ENCODE measurements at places on chromosomes 1 and 21.
A peak's percentile ranks its signal among the peaks of the same experiment; 100 is the strongest.

- DNase-seq, result no peak
These were observed 675.2 kb upstream of the NR5A2 start for GRCh38 chr1:199352351-199352750.

GRCh38 chr1:30511106-30511505 is 212.3 kb downstream of the MATN1 start:
- DNase-seq, result no peak

- DNase-seq, result peak; percentile 54
These were observed 5.6 kb downstream of the MCOLN2 start for GRCh38 chr1:84991097-84991920.

DNA sequence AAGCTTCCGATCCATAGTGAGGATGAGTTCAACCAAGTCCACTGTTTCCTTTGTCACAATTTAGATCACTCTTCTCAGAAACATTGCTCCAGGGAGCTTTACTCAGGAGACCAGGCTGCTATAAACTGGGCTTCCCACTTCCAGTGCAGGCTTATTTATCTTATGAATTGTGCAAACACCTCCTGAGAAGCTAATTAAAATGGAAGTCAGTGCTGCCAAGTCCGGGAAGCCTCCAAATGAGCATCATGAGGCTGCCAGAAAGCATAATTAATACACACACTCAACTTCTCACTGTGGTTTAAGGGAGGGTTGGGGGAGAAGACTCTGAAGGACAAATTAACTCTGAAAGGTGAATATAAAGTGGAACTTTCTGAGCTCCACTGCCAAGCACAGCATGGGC is 145.0 kb upstream of the SGIP1 start:
- DNase-seq, result no peak

DNA sequence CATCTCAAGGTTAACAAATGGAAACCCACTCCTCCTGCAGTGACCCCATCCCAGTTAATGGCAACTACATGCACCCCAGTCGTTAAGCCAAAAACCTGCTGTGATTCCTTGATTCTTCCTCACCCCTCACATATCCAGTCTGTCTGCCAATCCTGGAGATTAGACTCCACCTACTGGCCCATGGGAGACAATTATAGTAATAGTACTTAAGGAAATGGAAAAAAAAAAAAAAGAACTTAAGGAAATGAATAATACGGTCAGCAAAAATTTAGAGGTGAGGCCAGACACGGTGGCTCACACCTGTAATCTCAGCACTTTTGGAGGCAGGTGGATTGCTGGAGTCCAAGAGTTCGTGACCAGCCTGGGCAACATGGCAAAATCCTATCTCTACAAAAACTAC is 7.0 kb downstream of the NOL9 start:
- no peak for DNase-seq

DNA sequence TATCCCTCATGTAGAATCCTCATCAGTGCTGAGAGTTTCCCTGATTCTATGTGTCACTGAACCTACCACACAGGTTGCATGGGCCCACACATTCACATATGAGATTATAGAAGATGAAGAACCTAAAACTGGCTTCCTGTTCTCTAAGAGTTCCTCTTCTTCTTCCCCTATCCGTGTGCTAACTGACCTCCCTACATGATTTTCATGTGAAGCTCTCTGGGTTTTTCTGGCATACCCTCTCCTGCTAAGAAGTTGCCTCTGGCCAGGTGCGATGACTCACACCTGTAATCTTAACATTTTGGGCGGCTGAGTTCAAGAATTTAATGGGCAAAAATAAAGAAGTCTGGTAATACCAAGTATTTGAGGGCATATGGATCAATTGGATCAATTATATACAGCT is 5.5 kb upstream of the CD244 start:
- DNase-seq, result no peak

GRCh38 chr1:22120469-22120790 is 22.5 kb downstream of the WNT4 start:
- DNase-seq, result no peak

GRCh38 chr1:51843948-51844347 is 34.6 kb downstream of the NRDC start:
- DNase-seq, result peak; percentile 26

DNA sequence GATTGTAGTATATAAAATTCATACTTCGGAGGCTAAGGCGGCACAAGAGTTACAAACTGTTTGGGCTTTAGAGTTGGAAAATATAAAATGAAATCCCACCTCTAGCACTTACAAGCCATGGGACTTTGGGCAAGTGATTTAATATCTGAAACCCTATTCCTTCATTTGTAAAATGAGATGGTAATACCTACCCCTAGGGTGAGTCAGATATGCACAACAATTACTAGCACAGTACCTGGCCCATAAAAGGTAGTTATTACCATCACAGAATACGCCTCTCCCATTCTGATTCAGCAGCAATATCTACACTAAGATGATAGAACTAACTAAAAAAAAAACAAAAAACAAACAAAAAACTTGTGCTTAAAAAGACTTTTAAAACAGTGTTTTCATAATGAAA is 3.5 kb downstream of the KLHL12 start:
- no peak for DNase-seq

DNA sequence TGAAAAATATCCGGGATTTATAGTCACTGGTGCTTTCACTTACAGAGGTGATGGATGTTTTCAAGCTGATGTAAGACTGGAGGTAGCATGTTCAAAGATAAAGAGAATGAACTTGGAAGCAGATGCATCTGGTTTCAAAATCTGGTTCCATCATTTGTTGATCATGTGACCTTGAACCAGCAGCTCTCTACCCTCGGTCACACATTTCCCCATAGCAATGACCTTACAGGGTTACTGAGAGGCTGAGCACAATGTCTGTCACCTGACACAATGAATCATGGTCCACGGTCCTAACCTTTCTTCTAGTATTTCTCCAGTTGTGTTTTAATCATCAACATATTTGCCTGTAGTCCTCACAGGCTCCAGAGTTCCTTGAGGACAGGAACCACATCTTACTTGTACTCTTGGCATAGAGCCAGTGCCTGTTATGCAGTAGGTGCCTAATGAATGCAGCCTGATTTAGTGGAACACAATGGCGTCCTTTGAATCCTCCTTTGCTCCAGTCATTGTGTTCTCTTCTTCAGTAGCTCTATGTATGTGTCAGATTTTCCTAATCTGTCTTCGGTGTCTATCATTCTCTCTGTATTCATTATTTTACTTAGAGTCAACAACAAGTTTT is 667.3 kb downstream of the PTPRU start:
- no peak for DNase-seq

DNA sequence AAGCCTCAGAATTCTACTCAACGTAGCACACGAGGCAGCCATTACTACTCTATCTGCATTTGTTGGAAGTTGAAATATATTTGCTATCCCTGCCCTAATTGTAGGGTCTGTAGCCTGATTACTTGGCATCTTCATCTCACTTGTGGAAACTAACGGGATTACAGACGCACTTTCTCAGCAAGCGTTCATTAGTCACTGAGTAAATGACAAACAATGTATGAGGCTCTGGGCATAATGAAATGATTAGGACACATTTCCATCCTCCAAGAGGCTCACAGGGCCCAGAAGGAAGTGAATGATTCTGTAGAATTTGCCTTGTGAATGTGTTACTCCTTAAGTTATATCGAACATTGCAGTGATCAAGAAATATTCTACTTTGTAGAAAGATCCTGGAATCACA is 78.1 kb downstream of the KIF26B start:
- DNase-seq, result no peak

DNA sequence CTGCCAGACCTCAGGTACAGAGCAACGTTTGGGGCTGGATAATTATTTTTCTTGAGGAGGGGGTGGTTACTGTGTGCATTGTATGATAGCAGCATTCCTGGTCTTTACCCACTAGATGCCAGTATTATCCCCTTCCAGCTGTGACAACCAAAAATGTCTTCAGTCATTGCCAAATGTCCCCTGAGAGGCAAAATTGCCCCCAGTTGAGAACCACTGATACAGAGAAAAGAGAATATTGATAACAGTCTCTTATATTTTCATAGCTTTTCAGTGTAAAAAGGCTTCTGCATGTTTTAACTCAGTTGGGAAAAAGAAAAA is 51.8 kb upstream of the SYT14 start:
- DNase-seq, result no peak

- DNase-seq, result no peak
These were observed 27.1 kb upstream of the CNIH3 start for GRCh38 chr1:224589006-224589405.

GRCh38 chr1:226082959-226083301 is 20.4 kb downstream of the H3-3A start:
- DNase-seq, result no peak

GRCh38 chr1:235151033-235151432 is 10.0 kb downstream of the RBM34 start:
- DNase-seq, result no peak

- DNase-seq, result no peak
These were observed 180.1 kb downstream of the EDEM3 start for GRCh38 chr1:184574588-184574987.

DNA sequence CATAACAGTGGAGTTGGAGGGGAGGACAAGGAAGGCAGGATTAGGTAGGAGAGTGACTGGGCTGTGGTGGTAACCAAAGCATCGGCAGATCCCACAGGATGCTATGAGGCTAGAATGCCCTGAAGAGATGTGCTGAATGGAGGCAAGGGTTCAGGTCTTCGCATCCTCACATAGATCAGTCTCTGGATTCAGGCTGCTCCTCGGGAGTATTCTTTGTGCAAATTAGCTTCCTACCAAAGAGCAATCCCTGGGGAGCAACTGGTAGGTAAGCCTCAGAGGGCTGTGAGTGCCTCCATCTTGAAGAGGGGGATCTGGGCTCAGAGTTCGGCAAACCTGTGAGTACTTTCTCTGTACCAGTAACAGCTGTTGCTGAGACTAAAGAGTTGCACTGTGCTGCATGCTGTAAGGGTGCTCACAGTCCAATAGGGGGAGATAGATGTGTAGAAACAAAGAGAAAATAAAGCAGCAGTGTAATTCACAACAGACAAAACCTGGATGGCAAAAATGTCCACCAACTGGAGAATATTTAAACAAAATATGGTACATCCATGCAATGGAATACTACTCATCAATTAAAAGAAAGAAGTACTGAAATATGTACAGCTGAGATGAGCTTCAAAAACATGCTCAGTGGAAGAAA is 322.4 kb upstream of the DEPDC1 start:
- no peak for DNase-seq

GRCh38 chr1:72326494-72326893 is 44.2 kb upstream of the NEGR1 start:
- no peak for DNase-seq

- DNase-seq, result no peak
These were observed 105.8 kb downstream of the OMA1 start for GRCh38 chr1:58440696-58441095.

DNA sequence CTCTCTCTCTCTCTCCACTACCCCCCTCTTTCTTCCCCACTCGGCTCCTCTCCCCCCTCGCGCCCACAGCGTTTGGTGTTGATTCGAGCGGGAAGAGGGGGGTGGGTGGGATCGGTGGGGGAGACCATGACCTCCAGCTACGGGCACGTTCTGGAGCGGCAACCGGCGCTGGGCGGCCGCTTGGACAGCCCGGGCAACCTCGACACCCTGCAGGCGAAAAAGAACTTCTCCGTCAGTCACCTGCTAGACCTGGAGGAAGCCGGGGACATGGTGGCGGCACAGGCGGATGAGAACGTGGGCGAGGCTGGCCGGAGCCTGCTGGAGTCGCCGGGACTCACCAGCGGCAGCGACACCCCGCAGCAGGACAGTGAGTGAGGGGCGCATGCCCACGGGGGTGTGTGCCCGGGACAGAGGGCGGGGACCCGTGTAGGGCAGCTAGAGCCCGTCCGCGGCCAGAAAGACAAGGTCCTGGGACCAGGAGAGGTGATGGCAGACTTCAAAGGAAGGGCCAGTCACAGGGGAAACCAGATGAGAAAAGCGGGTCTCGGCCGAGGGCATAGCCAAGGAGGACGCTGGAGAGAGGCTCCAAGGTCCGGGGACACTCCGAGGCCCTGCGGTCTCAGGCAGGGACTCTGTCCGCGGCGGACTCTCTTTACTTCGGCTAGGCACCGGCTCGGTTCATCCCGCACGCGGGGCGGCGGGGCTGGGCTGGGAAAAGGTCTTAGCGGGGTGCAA is at the start of gene PRRX1:
TSS of gene PRRX1 (plus strand) at position 39 of the 735 bp plus-strand sequence. CDS start at position 127, 88 bp downstream.
- no peak for DNase-seq

DNA sequence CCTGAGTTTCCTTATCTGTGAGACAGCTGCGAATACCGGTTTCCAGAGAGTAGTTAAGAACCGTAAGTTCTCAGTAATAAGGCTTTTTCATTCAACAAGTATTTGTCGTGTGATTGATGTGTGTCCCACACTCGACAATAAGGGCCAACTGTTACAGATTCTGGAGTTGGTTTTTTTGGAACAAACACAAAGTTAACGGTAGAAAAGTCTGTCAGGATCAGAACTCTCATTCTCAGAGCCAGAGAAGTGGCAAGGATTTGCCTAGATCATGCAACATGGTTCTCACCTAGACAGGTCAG is 837 bp downstream of the NUDC start:
- DNase-seq, result no peak

- DNase-seq, result no peak
These were observed 1.5 kb downstream of the ZSCAN20 start for GRCh38 chr1:33473900-33474299.

DNA sequence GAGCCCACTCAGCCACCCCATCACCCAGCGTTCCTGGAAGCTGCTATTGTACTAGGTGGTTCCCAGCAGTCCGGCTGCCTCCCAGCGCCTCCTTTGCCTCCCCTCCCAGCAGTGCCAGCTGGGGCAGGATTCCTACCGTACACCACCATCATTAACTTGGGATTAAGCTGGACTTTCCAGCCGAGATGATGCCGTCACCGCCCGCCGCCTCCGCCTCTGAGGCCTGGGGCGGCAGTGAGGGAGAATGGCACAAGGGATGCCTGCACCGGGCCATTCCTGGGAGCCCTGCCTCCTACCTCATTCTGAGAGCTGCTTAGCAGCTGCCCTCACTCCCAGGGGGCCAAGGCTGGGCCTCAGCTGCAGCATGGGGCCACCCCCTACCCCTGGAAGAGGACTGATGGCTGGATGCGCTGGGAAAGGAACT is 13.2 kb downstream of the CNTN2 start:
- no peak for DNase-seq

- DNase-seq, result peak; percentile 8
These were observed 273.4 kb upstream of the CACYBP start for GRCh38 chr1:174726167-174726879.

- DNase-seq, result peak; percentile 43
These were observed 41.6 kb downstream of the NSL1 start for GRCh38 chr1:212749821-212750535.

GRCh38 chr1:43687301-43688108 is 19.8 kb upstream of the ST3GAL3 start:
- no peak for DNase-seq

DNA sequence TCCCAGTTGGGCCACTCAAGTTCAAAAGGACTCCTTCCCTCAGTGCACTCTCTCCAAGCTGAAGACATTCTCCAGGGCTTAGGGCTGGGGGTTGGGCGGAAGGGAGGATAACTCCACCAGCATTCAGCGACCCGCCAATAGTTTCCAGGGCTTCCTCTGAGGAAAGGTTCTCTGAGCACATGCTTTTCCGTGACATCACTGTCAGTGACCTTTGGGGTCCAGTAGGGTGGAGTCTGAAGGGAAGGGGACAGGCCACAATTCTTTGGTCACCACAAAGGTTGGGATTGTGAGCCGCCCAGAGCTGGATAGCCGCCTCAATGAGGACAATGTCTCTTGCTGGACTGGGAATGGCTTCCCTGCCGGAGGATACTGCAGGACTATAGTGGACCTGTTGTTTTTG is 22.8 kb upstream of the RXRG start:
- no peak for DNase-seq

GRCh38 chr1:27864264-27864895 is 8.0 kb upstream of the THEMIS2 start:
- DNase-seq, result no peak

- no peak for DNase-seq
These were observed 42.9 kb upstream of the DNAJC6 start for GRCh38 chr1:65266476-65266875.

GRCh38 chr1:205629751-205630150 is 2.1 kb downstream of the ELK4 start:
- DNase-seq, result no peak
